ENCODE measurements at places on chromosomes 2 and 18.

- no peak for DNase-seq
These were observed 82.0 kb downstream of the DCDC2C start for GRCh38 chr2:3785220-3785889.

GRCh38 chr18:650428-650858, 7.0 kb upstream of the TYMS start:
- DNase-seq, result no peak

DNA sequence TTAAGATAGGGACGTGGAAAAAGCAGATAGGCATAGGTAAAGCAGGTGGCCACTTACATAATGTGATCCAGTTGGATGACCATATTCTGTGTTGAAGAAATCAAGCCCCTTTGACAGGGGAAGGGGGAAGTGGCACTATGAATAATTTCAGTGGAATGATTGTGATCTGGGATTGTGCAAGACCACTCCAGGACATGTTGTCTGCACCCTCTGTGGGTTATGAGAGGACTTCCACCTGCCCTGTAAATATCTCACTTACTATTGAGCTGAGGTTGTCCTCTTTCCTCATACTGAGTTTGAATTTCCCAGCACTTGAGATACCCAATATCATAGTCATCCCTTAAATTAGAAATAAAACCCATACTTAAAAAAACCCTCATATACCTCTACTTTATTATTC, 220.7 kb downstream of the IRS1 start:
- no peak for DNase-seq

DNA sequence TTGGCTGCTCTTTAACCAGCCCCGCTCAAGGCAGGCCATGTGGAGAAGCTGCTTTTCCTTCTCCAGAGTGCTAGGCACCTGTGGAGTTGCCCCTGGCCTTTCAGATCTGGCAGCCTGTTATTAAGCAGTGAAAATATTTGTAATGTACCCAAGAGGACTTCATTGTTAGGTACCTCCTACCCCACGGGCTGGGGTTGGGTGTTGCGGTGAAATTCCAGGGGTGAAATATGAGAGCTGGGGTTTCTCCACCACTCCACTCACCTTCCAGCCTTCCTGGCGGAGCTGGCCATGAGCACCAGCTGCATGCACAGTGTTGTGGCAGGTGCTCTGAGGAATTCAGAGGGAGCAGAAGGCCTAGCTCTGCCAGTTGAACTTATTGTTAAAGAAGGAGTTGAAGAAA, 39.1 kb downstream of the NTSR2 start:
- no peak for DNase-seq

- DNase-seq, result no peak
These were observed 94.6 kb upstream of the MCFD2 start for GRCh38 chr2:47010176-47010575.

GRCh38 chr2:233384811-233385488, 30.7 kb downstream of the DGKD start:
- no peak for DNase-seq

DNA sequence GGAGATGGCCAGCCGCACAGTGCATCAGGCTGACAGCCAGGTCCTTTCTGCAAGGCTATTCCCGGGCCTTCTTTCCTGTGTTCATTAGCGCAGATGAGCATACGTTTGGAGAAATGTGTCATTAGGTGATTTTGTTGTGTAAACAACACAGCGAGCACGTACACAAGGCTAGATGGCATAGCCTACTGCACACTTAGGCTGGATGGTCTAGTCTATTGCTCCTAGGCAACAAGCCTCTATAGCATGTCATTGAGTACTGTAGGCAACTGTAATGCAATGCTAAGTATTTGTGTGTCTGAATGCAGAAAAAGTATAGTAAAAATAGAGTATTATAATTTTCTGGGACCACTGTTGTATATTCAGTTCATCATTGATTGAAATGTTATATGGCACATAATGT, 50.9 kb upstream of the PHLPP1 start:
- DNase-seq, result no peak

DNA sequence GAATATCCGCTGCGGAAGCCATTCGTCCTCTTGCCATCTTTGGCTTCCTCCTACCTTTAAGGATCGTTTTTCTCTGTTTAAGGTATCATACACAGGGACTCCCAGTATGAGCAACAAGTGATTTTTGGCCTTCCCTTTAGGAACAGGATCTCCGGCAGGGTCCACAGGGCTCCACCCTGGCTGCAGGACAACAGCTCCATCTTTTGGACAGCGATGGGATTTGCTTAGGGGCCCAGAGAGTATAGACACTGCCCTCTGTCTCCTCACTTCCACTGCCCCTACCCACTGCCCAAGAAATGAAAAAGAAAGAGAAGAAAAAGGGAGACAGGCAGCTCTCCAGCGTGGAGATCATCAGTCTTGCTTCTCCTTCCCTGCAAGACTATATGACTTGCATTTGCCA, 224.5 kb downstream of the UXS1 start:
- no peak for DNase-seq

DNA sequence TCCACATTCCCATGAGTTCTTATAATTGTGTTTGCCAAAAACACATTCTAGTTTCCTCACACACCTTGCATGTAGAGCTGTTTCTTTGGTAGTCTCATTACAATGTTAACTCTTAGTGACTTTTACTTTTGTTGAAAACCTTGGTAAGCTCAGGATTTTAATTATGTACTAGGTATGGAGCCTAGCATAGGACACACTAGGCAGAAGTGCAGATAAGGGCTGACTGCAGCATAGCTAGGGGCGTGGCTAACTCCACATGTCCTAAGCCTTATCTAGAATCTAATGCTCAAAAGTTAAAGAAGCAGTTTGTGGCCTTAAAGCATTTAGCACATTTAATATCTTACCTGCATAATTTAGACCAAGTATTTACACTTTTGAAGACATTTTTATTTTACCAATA, 153.7 kb upstream of the FBXO11 start:
- DNase-seq, result no peak

- DNase-seq, result no peak
These were observed 3.9 kb upstream of the SRBD1 start for GRCh38 chr2:45614871-45615415.

DNA sequence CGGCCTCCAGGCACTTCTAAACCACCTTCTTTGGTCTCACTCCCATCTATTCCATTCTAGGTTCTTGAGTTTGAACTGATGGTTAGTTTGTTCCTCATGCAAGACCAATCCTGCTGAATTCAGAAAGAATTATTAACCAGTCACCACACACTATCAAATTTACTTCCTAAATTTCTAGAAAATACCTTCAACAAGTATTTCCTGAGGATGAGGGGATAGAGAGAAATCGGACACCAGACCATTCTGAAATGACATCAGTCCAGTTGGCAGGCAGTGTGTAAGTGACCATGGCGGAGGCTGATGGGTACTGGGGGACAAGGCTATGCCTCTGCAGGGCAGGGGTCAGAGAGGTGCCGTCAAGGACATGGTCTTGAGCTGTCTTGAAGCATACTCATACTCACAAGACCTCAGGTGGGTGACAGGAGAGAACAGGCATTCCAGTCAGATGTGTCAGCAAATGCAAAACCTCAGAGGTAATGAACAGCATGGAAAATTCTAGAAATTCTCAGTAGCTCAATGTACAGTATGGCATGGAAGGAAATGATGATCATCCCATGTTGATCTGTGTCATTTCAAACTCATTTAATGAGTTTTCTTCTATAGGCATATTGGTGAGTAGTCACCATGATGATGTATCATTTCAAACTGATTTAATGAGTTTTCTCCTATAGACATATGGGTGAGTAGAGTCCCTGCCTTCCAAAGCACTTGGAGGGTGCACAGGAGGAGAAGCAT, 119.6 kb downstream of the DDX1 start:
- DNase-seq, result no peak

DNA sequence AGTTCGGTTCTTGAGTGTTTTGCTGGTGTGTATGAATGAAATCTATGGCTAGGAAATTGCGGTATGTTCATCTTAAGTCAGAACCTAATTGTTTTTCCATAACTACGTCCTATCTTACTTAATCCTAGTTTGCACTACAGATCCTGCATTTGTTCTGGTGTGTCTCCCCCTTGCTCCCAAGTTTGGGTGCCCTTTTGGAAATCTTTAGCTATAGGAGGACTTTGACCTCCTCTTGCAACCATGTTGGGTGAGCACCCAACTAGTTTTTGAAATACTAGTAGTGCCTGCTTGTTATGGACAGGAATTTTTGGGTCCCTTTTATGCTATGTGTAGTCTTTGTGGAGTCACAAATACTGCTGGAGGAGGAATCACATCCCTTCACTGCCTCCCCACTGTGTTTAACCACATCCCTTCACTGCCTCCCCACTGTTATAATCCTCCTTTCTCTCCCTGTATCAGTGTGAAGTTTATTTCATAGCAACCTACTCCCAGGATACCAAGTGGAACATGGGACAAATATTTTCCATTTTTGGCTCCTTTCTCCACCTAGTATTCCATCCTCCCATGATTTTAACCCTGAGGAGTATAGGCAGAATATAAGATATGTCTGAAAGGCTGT, 26.3 kb upstream of the COBLL1 start:
- no peak for DNase-seq

GRCh38 chr2:174945601-174946260, 59.5 kb downstream of the CHN1 start:
- DNase-seq, result no peak

GRCh38 chr18:68837665-68838451, 40.0 kb downstream of the CCDC102B start:
- DNase-seq, result peak; percentile 41

- DNase-seq, result no peak
These were observed 14.6 kb downstream of the LDLRAD4 start for GRCh38 chr18:13232971-13233786.

- no peak for DNase-seq
These were observed 29.1 kb downstream of the METTL8 start for GRCh38 chr2:171404719-171405118.

- DNase-seq, result no peak
These were observed 25.0 kb downstream of the PTPN2 start for GRCh38 chr18:12858991-12859390.

DNA sequence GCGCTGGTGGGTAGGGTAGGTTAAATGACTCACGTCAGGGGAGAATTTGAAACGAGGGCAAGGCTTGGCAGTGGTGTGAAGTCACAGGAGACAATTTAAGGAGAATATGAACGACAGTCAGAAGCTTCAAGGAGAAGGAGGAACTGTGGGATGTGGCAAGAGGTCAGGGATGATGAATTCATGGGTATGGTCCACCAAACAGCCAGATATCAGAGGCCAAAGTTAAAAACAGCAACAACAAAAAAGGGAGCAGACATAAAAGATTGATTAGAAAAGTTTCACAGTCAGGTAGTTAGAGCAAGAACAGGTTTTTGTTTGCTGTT, 1.4 kb upstream of the ZNF396 start:
- DNase-seq, result no peak

GRCh38 chr2:121092095-121092494, 192.9 kb downstream of the TFCP2L1 start:
- no peak for DNase-seq

DNA sequence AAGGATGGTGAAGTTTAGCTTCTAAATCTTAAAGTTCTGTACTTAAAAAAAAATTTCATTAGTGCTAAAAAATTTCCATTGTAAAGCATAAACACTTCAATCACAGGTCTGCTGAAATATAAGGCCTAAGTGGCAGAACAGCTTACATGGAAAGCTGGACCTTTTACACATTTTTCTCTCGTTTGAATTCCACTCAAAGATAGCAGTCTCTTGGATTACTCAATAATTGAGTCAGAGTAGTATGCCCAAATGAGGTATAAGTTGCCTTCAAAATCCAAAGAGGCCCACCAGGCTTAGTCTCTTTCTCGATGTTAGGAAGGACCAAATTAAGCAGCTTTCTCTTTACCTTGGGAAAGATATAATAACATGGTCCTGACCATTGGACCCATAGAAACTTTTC, 220.4 kb upstream of the CWC22 start:
- no peak for DNase-seq

DNA sequence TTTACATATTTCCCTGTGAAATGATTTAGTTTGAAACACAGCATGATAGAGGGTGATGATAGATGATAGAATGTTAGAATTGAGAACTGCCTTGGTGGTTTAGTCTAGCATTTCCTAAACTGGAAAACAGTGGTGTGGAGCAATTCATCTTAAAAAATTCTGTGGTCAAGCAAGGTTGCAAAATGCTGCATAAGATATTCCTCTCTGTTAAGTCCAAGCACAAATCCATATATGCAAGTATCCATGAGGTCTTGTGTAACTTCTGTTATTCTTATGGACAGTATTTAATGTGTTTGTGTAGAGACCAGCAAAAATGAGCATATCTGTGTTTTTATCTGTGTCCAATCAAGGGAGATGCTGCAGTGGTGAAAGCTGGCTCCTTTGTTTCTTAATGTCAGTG, 30.0 kb downstream of the CPS1 start:
- DNase-seq, result no peak

DNA sequence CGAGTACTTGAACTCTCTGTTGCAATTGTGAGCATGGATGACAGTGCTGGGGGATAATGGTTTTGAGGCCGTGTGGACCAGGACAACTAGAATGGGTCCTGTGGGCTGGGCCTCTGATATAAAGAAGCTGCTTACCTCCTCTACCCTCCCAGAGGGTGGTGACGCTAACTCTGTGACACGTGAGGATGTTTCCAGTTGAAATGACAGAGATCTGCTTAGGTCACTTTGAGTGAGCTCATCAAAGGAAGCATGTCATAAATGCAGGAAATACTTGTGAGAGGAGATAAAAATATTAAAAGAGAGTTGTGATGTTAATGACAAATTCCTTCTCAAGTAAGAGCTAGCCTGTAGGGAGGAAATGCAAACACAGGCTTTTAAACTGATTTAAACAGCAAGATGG, 16.4 kb downstream of the RMC1 start:
- no peak for DNase-seq

DNA sequence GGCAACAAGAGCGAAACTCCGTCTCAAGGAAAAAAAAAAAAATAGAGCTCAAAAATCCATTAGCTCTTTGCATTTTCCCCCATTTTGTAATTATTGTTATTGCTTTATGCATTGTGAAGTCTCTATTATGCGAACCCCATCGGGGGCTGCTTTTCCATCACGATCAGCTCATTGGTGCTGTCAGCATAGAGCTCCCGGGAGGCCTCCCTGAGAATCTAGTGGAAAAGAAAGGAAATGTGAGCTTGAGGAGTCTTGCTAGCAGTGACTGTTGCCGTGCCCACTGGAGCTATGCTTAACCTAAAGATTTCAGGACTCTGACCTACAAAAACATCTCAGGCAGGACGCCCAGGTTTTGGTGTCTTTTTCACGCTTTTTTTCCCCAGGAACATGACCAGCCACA, 102.6 kb upstream of the NDUFV2 start:
- no peak for DNase-seq

GRCh38 chr2:149225446-149225845, 104.9 kb upstream of the LYPD6 start:
- DNase-seq, result no peak

Data from AG20443 (cell line).